ENCODE measurements at places on chromosomes 12 and 14. TPM values are rescaled to one million over a fixed set of nuclear protein-coding genes. Genes with fewer than 3 reads are reported as not detected.

The TBC1D30 gene
- 0.52 TPM for polyA plus RNA-seq

The B4GALNT1 gene
- not detected for polyA plus RNA-seq

The KRT3 gene
- polyA plus RNA-seq, result not detected

DNA sequence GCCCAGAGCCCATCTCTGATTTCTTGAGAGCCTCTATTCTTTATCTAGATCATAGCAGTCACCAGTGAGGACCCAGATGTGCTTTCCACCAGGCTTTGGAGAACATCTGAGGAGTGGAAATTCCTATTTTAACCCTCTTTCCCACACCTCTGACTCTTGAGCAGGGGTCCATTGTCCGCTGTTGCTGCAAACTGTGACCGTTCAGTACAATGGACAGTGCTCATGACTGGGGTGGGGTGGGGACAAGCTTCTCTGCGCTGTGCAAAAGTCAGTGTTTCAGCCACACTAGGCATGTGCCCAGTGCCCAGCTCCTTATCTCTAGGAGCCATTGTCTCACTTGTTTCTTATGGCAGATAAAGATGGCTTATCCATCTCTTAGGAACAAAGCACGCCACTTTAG, 16.9 kb upstream of the KRT7 start:
- no peak for DNase-seq

DNA sequence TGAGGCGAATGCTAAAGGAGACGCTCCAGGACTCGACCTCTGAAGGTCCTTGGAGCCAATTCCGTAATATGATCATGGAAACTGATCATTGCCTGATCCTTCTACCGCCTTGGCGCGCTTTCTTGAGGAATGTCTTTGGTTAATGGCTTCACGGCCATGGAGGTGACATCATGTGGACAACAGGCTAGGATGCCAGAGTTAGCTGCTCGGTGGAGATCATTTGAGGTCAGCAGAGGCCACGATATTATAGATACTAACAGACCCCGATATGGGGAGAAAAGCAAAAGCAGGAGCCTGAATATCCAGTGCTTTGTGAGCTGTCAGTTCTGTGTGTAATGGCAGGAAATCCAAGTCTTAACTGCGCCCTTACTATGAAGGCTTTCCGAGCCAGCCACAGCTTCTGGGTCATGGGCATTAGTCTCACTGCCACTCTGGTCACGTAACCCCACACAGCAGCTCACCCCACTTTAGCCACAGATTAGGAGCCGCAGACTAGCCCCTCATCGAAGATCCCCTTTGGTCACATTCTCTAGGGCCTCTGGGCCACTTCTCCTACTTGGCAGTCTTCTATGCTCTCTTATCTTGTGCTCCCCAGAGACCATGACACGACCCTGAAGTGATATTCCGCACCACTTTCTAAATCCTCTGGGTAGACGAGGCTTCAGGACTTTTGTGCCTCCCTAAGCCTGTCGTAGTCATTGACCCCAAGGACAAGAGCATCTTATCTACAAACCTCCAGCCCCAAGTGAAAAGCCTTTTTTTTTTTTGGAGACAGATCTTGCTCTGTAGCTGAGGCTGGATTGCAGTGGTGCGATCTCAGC, 724 bp upstream of the CS start:
- no peak for DNase-seq

All from naive thymus-derived CD4-positive, alpha-beta T cell (primary cell).